ENCODE measurements at places on chromosomes 4 and X. TPM values are rescaled to one million over a fixed set of nuclear protein-coding genes. Genes with fewer than 3 reads are reported as not detected.

- no peak for DNase-seq
Observed at GRCh38 chrX:135931644-135932487, 38.4 kb downstream of the SAGE1 start.

DNA sequence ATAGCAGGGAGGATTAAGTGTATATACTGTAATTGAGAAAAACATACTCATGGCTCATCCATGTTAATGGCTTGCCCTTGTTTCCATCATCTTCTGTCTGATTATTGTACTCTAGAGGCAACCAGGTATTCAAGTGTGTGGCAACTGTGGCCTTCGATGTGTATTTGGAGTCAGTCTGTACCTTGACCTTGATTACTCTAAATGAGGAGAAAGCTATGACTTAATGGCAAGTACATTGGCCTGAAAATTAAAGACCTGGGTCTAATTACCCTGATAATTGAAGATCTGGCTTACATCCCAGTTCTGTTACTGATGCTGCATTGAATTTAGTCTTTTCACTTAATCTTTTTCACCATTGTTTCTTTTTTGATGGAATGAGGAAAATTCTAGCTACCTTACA lies 409.2 kb downstream of the CCSER1 start:
- DNase-seq, result no peak

- DNase-seq, result peak; percentile 35
Observed at GRCh38 chr4:145840162-145840768, 98.4 kb downstream of the ZNF827 start.

GRCh38 chrX:123081776-123082175 lies 102.3 kb upstream of the GRIA3 start:
- DNase-seq, result peak; percentile 63

- peak; percentile 16 for DNase-seq
Observed at GRCh38 chrX:56995271-56995994, at the start of gene SPIN3. Gene SPIN3 (minus strand): TSS chrX:56995541. CDS start chrX:56994947, 594 bp downstream.

TEX13D gene
- not detected for total RNA-seq

DNA sequence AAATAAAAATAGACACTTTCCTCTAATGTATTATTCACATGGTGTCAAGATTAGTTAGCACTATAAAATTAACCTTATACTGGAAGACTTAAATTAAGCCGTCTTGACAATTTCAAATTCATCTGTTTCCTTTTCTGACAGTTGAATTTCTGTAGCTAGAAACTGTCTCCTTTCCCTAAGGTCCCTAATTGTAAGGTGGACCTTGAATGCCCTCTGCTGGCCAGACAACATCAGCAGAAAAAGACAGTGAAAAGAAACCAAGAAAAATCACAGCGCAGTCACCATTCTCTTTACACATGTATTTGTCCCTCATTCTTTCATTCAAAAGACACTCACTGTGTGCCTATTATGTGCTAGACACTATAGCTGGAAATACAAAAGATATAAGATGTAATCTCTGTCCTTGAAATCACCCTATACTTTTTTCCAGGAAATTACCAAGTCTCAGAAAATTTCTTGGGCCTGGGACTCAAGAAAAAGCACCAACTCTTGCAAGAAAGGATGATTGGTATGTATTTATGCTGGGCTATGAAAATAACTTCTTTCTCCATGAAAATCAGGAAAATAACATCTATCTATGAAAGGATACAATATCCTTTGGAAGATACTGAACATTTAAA lies 32.7 kb upstream of the AMBN start:
- DNase-seq, result no peak

DNA sequence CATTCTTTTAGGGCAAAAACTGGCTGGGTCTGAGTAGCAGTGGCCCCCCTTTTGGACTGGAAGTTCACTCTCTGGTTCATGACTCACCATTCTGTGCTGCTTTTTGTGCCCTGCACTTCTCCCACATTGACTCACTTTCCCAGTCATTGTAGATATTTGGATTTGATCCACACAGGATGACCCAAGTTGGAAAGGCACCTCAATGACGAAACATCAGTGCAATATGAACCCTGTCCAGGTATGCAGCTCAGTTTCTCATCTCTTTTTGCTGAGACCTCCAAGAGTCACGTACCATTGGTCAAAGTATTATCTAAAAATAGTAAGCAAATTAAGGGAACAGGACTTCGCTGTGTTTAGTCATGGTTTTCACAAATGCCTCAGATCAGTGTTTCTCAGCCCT lies 92.7 kb downstream of the CBLL2 start:
- peak; percentile 94 for DNase-seq

GRCh38 chrX:15882704-15883539 lies 28.3 kb upstream of the AP1S2 start:
- no peak for DNase-seq

- no peak for DNase-seq
Observed at GRCh38 chrX:136616987-136617685, 30.8 kb upstream of the CD40LG start.

- peak; percentile 80 for DNase-seq
Observed at GRCh38 chr4:151004222-151004621, 10.9 kb downstream of the LRBA start.

HMX1 gene
- not detected for total RNA-seq

DNA sequence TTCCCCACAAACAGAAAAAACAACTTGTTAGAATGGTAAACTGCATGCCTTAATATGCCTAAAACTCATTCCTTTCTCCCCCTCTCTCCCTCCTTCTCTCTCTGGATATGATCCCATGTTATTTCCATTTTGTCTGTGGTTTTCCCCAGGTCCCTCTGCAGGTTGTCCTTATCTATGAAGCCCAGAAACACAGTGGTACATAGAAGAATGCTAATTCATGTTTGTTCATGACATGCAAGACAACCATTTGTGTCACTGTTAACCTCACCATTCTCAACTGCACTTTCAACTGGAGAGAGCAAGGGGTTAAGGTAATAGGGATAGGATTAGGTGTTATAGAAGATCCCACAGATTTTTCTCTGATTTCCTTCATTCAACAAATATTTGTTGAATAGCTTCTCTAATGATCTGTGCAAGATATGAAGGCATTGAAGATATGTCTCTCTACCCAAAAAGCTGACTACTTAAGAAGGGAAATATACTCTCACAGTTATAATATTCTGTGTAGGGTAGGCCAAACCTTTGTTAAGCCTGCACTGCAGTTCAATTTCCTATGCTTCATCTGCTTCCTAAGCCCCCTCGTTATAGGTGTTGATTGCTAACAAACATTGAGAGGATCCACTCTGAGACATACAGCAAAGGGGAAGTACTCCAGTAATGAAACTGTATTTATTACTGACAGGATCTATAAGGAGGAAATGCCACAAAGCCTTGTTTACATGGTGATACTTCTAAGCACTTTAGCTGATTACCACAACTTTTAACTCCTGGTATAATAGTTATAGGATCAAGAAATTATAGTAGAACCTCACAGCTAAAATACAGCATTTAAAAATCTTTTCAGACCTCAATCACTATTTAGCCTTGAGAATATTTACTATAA lies 96.1 kb downstream of the FRYL start:
- no peak for DNase-seq

- no peak for DNase-seq
Observed at GRCh38 chrX:99909946-99910345, 500.1 kb downstream of the PCDH19 start.

- no peak for DNase-seq
Observed at GRCh38 chrX:87900320-87900908, 382.8 kb downstream of the KLHL4 start.

MAGEA3 gene
- total RNA-seq, result not detected

DNA sequence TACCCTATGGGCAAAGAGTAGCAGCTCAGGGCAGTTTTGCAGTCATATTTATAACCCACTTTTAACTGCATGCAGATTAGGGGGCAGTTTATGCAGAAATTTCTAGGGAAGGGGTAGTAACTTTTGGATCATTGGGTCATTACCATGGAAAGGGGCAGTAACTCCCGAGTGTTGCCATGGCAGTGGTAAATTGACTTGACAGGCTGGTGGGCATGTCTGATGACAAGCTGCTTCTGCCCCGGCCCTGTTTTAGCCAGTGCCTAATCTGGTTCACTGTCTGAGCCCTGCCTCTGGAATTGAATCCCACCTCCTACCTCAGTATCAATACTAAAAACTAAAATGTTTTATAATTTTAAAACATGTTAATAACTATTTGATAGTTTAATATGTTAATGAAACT lies 362.1 kb upstream of the ATOH1 start:
- DNase-seq, result no peak

DNA sequence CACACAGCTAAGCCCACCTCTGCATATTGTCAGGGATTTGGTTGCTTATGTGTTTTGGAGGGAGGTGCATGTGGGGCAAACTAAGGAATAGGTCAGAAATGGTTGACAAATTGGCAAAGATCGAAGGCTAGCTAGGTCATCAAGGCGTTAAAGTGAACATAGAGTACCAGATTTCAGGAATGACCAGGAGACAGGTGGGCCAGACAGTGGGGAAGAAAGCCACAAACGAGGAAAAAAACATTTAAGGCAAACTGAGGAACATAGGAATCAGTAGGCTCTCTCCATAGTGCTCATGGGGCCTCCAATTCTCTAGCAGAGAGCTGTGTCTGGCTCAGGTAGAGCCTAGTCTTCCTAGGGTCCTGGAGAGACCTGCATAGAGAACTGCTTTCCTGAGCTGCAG lies 57.4 kb downstream of the CNGA2 start:
- no peak for DNase-seq

RADX gene
- 2.9 TPM for total RNA-seq

GRCh38 chr4:73891739-73892405 lies 22.7 kb downstream of the CXCL1 start:
- DNase-seq, result no peak

GRCh38 chr4:11869191-11869870 lies 440.6 kb upstream of the HS3ST1 start:
- DNase-seq, result no peak

GRCh38 chr4:7701866-7702649 lies 237.6 kb downstream of the AFAP1 start:
- DNase-seq, result no peak

FGF2 gene
- 2.5 TPM for total RNA-seq

DNA sequence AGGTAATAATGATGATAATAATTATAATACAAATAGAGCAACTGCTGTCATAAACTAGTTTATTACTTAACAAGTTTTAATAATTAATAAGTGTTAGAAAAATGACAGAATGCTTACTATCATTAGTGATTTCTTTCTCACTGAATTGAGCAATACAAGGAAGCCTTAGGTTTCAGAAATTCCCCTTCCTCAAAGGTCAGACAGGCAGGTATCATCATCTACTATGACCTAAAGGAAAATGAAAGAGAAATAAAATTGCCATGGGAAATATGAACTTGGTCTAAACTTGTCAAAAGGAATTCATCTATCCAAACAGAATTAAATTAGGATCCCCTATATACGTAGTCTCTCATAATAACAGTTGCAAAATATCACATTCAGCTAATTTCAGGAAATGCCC lies 56.3 kb upstream of the SLC7A11 start:
- DNase-seq, result no peak

GRCh38 chr4:55078987-55079386 lies 46.4 kb downstream of the KDR start:
- DNase-seq, result no peak

DNA sequence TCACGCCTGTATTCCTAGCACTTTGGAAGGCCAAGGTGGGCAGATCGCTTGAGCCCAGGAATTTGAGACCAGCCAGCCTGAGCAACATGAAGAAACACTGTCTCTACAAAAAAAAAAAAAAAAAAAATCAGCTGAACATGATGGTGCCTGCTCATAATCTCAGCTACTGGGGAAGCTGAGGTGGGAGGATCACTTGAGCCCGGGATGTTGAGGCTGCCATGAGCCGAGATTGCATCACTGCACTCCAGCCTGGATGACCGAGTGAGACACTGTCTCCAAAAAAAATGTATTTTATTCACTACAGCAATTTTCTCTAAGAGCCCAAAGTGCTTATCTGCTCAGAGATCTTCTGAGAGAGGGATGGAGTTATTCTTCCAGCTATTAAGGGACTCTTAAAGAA lies 215.8 kb upstream of the PPP3CA start:
- DNase-seq, result no peak

HGFAC gene
- not detected for total RNA-seq
